ENCODE measurements at places on chromosomes 4 and X.
A peak's percentile ranks its signal among the peaks of the same experiment; 100 is the strongest.

GRCh38 chr4:142043509-142043908 is 407.1 kb downstream of the IL15 start:
- no peak for DNase-seq

DNA sequence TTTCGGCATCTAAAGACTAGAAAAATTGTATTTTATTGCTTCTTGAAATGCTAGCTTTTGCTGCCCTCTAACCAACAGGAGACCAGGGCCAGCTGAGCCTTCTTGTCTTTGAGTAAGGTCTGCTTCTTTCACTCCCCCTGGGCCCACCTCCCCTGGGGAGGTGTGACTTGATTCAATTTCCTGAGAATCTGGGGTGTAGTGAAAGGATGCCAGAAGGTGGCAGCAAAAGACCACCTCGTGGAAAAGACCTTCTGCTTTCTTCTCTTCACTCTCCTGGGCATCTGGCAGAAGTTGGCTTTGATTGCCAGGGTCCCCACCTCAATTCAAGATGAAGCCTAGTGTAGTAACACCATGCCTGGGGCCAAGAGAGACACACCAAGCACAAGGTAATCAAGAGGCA is 96.5 kb upstream of the MAOA start:
- DNase-seq, result peak; percentile 0

GRCh38 chr4:148692242-148692641 is 250.0 kb upstream of the NR3C2 start:
- no peak for DNase-seq

DNA sequence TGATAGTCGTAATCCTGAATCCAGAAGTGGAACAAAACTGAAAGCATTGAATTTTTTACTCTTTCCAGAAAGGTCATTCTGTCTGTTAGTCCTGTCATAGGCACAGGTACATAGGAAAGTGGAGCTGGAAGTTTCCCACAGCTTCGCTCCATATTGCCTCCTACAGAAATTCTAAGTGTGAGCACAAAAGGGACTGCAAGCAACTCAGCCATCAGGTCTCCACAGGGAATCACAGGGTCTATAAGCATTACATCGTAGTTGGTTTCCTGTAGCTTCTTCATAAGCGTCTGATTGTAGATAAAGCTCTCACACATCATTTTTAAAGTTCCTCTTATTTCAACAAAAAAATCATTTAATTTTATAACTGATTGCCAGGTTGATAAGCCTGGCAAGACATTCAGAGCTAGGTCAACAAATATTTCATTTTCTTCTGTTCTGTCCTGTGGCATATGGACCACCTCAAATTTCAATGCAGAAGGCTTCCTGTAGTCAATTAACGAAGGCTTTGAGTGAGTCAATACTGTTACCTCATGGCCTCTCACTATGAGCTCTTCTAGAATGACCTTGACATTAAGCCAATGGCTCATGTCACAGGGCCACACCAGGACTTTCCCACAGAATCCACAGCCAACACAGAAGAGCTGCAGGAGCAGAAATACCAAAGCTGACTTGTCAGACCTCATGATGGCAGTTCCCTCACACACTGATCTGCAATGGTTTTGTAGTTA is at the start of gene UGT2A3:
Gene UGT2A3 (minus strand): TSS at position 727 of the 728 bp plus-strand sequence. CDS start 44 bp downstream, at position 683.
- DNase-seq, result no peak

GRCh38 chr4:189838821-189839497 is 101.7 kb upstream of the FRG1 start:
- DNase-seq, result no peak

- DNase-seq, result no peak
These were observed 185.5 kb upstream of the PITX2 start for GRCh38 chr4:110808351-110808878.

DNA sequence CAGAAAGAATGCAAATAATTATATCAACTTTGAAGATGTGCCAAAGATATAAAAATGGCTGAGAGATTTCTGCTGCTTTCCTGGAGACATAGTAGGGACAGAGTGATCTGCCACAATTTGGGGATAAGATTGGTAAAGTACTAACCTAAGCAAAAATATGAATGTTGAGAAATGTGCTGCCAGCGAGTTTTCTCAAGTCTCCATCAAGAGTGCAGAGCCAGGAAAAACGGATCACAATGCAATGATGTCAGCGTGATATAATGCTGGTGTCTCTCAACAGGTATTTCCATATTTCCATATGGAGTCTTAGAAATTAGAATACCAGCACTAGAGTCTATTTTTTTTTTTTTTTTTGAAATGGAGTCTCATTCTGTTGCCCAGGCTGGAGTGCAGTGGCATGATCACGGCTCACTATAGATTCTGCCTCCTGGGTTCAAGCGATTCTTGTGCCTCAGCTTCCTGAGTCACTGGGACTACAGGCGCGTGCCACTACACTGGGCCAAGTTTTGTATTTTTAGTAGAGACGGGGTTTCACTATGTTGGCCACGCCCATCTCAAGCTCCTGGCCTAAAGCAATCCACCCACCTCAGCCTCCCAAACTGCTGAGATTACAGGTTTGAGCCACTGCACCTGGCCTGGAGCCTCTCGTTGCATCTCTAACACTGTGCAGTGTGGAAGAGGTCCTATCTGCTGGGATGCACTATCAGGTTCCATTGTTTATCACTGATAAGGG is 893.5 kb downstream of the TRIML1 start:
- no peak for DNase-seq

DNA sequence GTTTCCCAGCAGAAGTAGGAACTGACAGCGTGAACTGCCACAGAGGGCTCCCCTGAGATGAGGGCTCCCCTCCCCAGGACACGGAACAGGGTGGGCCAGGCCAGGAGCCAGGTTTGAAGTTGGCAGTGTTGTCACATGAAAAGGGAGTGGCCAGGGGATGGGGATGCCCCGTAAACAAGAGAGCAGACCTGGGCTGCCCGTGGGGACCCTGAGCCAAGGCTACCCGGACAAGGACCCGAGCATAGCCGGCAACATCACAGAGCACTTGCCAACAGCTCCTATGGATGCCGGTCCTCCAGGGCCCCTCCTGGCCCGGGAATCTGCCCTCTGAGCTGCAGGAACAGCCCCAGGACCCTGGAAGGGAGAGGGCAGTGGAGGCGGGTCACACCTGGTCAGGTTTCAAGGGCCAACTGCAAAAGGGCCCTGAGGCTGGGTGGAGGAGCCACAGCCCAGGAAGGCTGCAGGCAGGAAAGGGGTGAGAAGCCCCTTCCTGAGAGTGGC is 102.1 kb downstream of the CPZ start:
- DNase-seq, result no peak

GRCh38 chr4:157727163-157727562 is 445.7 kb downstream of the GASK1B start:
- DNase-seq, result no peak

DNA sequence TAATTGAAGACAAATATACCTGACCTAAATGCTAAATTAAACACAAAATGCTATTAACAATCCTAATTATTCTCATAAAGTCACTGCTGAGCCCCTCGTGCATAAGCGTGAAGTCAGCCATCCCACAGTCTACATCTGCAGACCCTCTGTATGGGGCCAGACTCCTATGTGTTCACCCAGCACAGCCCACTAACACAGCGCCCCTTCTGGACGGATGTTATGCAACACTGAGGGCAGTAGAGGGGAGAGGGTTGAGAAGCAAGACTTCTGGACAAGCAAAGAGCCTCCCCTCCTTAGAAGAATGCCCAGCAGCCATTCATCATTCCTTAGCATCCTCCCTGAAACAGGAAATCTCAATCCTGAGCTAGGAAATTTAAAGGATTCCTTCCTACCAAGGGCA is 7.9 kb downstream of the TRPC3 start:
- no peak for DNase-seq

- DNase-seq, result peak; percentile 29
These were observed 17.3 kb downstream of the NIPAL1 start for GRCh38 chr4:48033825-48034413.

Data from stimulated activated CD4-positive, alpha-beta T cell treated with anti-CD3 and anti-CD28 coated beads, Interleukin-1b, Interleukin-23, amount 100 ng/mL, for 24 hours (primary cell).